ENCODE measurements at places on chromosomes 16 and 17.

DNA sequence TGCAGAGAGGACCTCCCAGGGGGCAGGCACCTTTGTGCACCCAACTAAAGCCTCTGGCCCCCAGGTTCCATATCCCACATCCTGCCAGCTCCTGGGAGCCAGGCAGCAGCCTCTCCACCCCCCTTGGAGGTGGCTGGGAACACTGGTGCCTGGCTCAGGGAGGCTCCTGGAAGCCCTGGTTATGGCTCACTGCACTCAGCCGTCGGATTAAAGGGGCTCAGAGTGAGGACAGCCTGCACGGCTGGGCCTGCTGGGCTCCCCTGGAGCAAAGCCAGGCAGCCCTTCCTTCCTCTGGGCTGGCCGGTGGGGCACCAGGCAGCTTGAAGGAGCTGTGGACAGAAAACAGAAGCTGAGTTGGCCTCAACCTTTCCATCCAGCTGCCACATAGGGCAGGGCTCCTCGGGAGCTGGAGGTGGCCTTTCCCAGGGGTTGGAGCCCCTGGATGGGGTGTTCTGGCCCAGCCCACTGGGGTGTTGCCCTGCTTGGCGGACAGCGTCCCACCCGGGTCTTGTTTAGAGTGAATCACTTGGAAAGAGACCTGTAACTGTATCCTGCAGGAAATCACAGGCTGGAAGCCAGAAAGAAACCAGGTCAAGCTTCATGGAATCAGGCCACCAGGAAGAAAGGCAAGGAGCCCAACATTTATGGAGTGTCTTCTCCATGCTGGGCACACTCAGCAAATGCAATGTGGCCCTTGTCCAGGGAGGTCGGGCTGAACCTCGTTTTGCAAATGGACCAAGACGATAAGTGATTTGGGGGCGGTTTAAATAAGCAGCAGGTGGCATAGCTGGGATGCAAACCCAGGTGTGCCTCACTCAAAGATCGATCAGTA, 253.3 kb downstream of the SOX9 start:
- no peak for DNase-seq

- DNase-seq: no peak
Measured at GRCh38 chr16:89155851-89156739, 15.5 kb upstream of the CDH15 start.

GRCh38 chr17:77392376-77393273, 251.9 kb downstream of the SEC14L1 start:
- no peak for DNase-seq

DNA sequence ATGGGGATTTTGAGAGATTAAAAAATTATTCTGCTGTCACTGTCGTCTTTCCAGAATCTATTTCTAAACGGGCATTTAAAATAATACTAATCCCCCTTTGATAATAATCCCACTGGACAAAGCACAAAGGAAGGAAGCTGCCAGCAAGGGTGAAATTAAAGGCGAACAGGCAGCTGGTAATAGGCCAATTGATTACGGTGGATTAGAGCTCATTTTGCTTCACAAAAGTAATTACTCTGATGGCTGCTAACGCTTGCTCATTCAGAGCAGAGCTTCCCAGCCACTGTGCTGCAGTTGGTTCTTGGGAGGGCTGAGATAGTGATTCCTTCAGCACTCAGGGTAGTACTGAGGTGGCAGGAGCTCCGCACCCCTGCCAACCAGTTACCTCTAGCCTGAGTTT, 205.7 kb downstream of the SNX29 start:
- DNase-seq: peak; percentile 46

- DNase-seq: no peak
Measured at GRCh38 chr16:20868890-20869289, 31.3 kb downstream of the DCUN1D3 start.

DNA sequence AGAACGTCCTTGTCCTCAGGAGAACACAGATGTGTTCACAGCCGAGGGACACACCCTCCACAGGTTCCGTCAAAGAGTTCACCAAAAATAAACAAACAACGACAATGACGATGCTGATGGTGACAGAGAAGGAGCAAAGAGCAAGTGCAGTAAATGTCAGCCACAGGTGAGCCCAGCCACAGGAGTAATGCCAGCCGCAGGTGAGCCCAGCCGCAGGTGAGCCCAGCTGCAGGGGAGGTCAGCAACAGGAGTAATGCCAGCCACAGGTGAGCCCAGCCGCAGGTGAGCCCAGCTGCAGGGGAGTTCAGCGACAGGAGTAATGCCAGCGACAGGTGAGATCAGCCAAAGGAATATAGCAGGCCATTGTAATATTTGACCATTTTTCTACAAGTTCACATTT, 315.2 kb downstream of the FOXL1 start:
- no peak for DNase-seq

- DNase-seq: no peak
Measured at GRCh38 chr17:66192378-66192687, 400 bp upstream of the CEP112 start.

GRCh38 chr17:33908363-33909064, 346.6 kb upstream of the CCL2 start:
- DNase-seq: no peak

DNA sequence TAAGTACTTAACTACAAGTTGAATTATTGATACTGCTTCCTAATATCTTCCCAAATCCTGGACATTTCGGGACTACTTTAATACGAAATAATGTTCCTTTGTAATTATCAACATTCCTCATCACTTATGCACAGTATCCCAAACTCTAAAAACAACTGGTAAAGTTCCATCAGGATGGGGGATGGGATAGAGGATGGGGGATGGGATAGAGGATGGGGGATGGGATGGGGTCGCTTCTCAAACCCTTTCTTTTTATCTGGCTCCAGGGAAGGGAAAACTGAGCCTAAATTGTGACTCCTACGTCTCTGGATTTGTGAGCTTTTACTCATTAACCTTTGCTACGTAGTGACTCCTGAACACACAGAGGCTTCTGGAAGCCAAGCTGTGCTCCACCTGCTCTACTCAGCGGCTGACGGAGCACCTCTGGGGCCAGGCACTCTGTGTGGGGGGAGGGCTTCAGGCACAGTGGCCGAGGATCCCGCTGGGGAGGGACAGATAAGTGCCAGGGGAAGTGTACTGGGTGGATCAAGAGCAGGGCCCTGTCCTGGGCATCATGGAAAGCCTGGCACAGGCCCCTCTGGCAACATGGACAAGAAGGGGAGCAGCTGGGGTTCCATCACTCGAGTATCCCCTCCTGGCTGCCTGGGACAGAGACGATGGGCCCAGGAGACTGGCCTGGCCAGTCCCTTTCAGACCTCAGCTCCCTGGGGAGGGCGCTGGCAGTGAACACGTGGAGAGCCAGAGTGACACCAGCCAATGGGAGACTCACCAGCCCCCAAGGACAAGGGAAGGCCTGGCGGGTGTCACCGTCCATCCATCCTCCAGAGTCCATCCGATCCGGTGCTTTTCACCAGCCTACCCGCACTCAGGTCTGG, 56.2 kb downstream of the PGS1 start:
- no peak for DNase-seq

- DNase-seq: no peak
Measured at GRCh38 chr16:11273721-11274324, 394 bp upstream of the PRM3 start.

DNA sequence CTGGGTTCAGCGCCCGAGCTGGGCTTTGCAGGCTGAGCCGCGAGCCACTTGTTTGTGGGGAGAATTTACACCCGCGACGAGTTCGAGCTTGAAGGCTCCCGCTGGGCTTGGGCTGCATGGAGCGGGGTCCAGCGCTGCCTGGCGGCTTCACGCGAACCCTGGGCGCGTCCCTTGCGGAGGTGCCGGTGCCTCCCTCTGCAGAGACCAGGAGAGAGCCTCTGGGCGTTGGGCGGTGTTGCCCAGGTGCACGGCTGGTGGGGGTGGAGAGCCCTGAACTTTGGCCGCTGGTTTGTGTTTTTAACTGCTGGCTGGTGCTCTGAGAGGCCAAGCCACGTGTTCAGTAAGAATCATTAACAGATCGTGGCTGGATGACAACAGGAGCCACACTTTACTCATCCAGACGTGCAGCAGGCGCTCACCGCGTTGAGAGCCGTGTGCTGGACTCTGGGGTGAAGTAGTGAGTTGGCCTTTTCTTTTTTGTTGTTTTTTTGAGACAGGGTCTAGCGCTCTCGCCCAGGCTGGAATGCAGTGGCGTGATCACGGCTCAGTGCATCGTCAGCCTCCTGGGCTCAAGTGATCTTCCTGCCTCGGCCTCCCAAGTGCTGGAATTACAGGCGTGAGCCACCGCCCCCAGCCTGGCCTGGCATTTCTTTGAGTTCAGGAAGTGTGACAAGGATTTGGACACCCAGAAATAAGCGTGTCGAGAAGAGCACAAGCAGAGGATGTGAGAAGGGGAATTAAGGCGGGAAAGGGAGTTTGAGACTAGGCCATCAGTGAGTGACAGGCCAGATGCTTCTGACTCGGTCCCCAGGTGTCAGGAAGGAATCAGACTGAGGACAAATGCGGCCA, 827 bp downstream of the CDK10 start:
- DNase-seq: peak; percentile 27

GRCh38 chr16:79310710-79311109, 289.8 kb downstream of the MAF start:
- DNase-seq: peak; percentile 73

- no peak for DNase-seq
Measured at GRCh38 chr16:27712251-27712711, 162.3 kb downstream of the KATNIP start.

GRCh38 chr16:606656-607307, 16.9 kb downstream of the RAB40C start:
- DNase-seq: no peak
